ENCODE measurements at places on chromosomes 2 and 18. TPM values are rescaled to one million over a fixed set of nuclear protein-coding genes. Genes with fewer than 3 reads are reported as not detected.

- no peak for DNase-seq
Observed at GRCh38 chr2:218988650-218989049, 3.7 kb upstream of the FEV start.

The RHBDD1 gene
- total RNA-seq, result 6.6 TPM

The DRC1 gene
- not detected for total RNA-seq

DNA sequence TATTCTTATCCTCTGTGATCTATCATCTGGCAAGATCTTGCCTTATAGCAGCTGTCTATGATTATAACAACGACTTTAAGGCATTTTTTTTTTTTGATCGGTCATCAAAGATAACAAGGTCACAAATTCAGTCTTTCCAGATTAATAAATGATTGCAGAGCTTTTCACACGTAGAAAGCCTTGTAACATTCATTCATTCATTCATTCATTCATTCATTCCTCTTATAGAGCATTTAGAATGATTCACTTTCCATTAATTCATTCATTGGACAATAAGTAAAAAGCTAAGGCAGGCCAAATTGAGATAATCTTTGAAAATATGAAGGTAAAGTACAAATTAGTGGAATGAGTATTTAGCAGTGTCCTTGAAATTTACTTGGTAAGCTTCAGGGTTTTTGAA, 223.7 kb downstream of the NUP35 start:
- DNase-seq, result no peak

GRCh38 chr2:239201531-239201876, 199.3 kb downstream of the HDAC4 start:
- DNase-seq, result no peak

DNA sequence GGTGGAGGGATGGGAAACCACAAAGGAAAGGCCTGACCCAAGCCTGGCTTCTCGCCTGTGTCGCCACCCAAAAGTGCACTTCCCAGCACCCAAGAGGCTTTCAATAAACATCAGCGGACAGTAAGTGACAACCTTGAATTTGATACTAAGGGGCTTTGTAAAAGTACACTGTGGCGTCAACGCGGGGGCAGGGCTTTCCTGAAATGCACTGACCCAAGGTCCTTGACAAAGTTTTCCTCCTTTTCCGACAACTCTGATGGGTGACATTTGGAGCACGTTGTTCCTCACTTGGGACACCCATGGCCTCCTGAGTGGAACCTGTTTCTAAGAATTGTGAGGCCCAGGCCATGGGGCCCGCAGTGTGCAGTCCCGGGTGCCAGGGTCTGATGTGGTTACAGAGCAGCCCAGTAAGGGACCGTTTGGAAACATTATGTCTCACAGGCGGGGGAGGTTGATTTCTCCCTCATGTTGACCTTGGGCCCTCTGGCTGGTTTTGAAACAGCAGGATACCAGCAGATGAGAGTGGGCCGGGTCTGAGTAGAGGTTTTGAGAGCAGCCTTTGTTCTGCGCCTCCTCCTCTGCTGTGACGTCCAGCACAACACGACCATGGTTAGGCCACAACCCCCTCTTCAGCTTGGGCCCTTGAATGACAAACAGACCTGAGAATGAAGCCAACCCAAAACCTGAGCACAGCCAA, 2.8 kb upstream of the ZBTB14 start:
- DNase-seq, result no peak

The IL36G gene
- total RNA-seq, result not detected

DNA sequence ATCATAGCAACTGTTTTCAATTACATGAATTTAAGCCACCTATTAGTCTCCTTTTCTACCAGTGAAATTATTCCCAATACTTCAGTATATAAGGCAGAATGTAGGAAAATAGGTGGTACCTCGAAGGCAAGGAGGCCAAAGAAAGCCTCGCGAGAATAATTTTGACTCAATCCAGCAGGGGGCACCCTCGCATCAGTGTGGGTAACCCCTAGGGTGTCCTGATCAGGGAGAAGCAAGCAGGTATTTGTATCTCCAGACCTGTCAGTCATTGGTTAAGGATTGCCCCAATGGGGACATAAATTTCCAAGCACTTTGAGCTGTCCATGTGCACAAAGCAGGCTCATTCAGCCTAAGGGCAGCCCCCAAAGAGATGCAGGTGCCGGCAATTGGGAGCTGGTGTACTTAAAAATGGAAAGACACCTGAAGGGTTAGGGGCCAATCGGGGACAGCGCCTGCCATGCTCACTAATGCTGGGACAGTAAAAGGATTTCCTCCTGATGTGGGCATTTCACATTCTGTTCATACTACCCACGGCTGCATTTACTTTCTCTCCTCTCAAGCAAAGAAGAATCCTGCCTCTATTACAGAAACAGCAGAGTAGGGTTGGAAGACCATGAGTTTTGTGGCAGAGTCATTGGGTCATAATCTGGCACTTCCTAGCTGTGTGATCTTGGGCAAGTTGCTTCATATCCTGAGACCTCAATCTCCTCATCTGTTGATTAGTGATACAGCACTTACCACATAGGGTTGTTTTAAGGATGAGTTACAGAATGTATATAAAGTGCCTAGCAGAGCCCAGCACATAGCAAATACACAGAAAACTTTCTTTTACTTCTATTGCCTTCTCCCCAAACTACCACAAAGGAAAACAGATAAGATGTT, 136.1 kb downstream of the ICOS start:
- DNase-seq, result peak; percentile 14

DNA sequence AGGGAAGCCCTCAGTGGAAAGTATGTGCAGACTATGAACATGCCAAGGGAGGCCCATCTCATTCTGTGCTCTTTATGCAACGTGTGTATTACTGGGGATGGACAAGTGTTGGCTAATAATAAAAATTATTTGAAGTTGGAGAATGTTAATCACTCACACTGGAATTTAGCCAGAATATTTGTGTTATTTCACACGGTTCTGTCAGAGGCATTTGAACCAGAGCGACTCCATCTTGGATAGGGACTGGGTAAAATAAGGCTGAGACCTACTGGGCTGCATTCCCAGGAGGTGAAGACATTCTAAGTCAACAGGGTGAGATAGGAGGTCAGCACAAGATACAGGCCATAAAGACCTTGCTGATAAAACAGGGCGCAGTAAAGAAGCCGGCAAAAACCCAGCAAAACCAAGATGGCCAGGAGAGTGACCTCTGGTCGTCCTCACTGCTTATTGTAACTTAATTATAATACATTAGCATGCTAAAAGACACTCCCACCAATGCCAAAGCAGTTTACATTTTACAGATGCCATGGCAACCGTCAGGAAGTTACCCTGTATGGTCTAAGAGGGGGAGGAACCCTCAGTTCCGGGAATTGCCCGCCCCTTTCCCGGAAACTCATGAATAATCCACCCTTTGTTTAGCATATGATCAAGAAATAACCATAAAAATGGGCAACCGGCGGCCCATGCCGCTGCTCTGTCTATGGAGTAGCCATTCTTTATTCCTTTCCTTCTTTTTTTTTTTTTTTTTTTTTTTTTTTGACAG, 2.6 kb upstream of the FZD5 start:
- DNase-seq, result peak; percentile 14

The SUMO1 gene
- total RNA-seq, result 113 TPM

DNA sequence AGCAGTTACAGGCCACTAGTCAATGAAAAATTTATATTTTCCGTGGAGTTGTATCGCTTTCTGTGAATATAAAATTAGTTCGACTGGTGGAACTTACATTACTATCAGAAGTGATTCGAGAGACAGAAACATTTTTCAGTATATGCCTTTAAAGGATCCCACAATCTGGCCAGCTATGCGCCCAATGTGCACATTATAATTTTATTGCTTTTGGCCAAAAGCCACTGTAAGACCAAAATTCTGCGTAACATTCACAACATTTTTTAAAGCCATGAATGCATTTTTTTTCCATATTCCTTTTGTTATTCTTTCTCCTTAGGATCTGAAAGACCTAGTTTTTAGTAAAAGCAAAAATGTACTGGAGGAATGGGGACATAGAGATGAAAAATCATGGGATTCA, 131.0 kb upstream of the CHAC2 start:
- no peak for DNase-seq

- DNase-seq, result no peak
Observed at GRCh38 chr2:202353430-202353829, 22.7 kb upstream of the BMPR2 start.

GRCh38 chr2:19244460-19245363, 113.7 kb downstream of the OSR1 start:
- peak; percentile 26 for DNase-seq

The MYO7B gene
- total RNA-seq, result 0.13 TPM

The NT5C1B gene
- total RNA-seq, result not detected

The GAD1 gene
- total RNA-seq, result 0.29 TPM

The NGEF gene
- total RNA-seq, result 0.26 TPM

- no peak for DNase-seq
Observed at GRCh38 chr2:6934758-6935651, 17.8 kb downstream of the RNF144A start.

- peak; percentile 51 for DNase-seq
Observed at GRCh38 chr2:96202152-96202854, 6.3 kb downstream of the STARD7 start.

The ELOA2 gene
- total RNA-seq, result not detected

DNA sequence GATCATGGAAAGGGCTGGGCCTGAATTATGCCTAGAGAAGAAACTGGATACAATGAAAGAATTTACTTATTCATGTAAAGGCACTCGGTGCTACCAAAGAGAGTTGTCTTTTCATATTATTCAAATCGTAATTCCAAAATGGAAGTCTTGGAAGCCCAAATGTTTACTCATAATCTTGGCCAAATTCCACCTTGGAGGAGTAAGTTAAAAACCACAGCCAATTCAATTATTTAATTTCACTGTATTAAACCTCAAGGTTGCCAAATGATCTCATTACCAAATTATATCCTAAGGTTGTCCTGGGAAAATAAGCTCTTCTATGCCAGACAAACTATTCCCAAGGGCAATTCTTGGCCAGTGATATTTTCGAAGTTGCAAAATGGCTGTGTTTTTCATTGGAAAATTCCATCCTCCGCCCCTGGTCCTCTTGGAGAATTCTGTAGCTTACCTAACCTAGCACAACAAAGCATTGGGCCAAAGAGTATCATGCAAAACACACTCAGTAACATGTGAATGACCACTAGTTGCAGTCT, 11.1 kb upstream of the VPS4B start:
- no peak for DNase-seq

DNA sequence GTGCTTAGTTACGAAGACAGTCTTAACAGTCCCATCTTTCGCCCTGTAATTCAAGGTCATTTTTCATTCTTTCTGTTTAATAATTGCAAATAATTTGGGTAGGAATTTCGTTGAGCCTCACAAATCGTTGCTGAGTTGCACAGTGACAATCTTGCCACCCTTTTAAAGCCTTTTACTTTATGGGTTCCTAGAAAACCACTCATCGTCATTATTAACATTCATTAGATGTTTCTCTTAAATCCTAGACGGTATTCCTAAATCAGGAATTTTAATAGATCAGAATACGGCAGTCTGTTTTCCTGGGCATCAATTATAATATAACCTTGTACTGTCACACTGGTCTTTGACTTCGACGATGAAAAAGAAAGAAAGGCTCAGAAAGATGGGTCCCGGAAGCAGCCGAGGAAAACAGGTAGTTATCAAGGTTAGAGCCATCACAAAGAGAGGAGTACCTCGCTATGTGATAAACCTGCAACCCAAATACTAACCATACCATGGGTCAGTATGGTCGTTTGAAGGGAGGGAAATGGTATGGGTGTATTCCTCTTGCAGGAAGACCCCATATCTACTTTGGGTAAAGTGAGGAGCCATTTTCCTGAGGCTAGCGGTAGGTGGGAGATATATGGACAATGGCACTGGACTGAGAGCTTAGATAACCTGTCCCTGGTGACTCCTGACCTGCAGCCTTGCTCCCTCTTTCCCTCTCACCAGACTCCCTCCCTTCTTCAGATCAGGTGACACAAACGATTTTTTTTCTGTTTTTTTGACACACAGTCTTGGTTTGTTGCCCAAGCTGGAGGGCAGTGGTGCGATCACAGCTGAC, 981 bp upstream of the SF3B1 start:
- DNase-seq, result no peak

DNA sequence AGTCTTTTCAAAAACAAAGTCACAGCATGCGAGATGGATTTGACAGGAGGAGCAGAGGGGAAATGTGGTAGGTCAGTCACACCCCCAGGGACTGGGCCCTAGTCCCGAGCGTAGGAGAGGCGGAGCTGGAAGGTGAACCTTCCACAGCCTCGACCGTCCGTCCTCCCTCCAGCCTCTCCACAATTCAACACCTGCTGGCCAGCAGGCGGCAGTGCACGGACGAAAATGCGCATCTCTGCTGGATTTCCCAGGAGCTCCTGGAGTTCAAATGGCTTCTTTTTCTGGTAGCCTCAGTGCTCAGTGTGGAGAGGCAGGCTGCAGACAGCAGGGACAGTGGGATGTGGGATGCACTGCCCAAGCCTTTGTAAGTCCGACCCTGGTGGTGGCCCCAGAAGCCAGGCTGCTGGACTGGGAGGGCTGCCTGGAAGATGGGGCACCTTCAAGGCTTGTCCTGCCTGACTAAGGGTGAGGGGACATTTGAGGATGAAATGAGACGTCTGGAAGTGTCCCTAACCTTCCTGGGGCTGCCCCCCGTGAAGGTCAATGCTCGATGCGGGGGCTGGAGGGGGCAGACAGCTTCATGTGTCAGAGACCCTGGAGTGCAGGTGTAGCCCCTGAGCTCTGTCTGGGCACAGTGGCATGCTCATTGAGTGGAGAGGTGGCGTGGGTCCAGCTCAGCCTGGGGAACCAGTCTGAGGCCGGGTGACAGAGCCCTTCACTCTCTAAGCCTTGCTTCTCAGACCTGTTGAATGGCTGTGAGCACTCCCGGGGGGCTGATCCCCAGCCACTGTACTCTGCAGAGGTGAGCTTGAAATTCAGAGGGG, 189.5 kb downstream of the TFCP2L1 start:
- DNase-seq, result peak; percentile 56

GRCh38 chr2:9497017-9497416, 22.7 kb downstream of the IAH1 start:
- no peak for DNase-seq

- DNase-seq, result no peak
Observed at GRCh38 chr2:134341476-134341875, 87.6 kb downstream of the MGAT5 start.

The ALLC gene
- total RNA-seq, result not detected

GRCh38 chr18:6624271-6624660, 105.2 kb upstream of the ARHGAP28 start:
- DNase-seq, result peak; percentile 72

The ANKRD23 gene
- total RNA-seq, result 1.0 TPM

DNA sequence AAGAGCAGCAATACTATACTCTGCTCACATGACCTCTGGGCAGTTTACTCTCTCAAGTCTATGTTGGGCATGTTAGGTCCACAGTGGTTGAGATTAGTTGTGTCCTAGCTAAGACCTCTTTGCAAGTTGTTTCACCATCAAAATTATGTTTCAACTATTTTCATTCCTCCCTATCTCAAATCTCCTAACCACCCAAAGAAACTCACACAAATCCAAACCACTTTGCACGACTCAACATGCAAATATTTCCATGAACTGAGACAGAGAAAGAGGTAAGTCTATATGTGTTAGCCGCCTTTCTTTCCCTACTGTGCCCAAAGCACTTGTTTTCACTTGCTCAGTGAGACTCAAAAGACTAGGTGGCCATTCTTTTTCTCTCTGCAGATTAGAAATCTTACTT, 546.8 kb downstream of the TNS1 start:
- no peak for DNase-seq

GRCh38 chr2:75276093-75277029, 77.0 kb upstream of the TACR1 start:
- peak; percentile 59 for DNase-seq
